ENCODE measurements at places on chromosomes 2 and 18.

- DNase-seq: no peak
Measured at GRCh38 chr2:109517118-109517889, 96.5 kb downstream of the SEPTIN10 start.

- no peak for DNase-seq
Measured at GRCh38 chr2:179741317-179741716, 120.1 kb downstream of the ZNF385B start.

DNA sequence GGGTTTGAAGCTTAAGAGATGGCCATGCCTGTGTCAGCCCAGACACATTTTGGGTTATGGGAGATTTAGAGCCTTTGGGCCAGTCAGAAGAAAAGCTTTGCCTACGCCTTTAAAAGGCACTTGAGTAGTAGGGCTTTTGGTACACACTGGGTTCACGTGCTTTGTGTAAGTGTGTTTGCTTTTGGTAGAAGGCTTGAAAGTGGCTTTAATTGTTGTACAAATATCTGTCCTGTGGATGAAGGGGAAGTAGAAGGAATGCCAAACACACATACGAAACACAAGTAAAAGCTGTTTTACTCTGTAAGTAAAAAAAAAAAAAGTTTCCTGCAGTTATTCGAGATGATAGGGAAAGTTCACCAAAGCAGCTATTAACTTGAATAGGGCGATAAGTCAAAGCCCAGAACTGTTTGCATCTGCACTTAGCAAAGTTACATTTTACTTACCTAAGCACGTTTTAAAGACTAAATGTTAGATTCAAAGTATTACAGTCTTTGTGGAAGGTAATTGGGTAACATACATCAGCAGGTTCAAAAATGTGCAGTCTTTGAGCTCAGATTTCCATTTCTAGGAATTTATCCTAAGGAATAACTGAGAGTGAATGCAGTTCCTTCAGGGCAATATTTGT is 75.4 kb downstream of the STK25 start:
- no peak for DNase-seq

DNA sequence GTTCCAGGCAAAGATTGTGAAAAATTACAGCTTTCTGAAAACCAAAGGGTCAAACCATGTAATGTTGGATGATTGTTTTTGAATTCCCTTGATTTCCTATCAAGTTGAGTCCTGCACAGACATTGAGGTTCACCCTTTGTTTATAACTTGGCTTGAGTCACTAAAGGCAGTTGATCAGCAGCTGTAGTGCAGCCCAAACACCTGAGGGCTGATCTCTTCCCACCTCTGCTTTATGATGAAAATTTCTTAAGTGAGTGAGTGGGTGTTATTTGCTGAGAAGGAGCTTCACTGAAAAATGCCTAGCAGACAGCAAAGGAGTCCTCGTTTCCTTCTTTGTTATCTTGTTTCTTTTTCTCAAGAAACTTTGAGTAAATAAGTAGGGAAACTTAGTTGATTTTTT is 31.9 kb upstream of the BMPR2 start:
- DNase-seq: no peak

DNA sequence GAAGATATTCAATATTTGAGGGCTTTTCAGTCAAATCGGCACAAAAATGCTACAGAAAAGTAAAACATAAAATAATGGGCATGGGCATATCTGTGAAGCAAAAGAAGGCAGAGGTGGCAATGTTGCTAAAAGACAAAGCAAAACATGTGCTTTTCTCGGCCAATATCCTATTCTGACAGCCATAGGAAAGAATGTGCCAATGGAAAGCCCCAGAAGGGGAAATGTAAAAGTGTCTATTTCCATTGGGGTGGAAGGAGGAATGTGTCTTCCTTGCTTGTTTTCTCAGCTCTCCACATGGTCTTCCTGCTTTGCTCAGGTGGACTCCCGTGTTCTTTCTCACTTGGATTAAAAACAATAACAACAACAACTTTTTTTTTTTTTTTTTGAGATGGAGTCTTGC is 13.7 kb upstream of the PER2 start:
- DNase-seq: no peak

- peak; percentile 83 for DNase-seq
Measured at GRCh38 chr2:202635428-202636212, 851 bp downstream of the FAM117B start.

DNA sequence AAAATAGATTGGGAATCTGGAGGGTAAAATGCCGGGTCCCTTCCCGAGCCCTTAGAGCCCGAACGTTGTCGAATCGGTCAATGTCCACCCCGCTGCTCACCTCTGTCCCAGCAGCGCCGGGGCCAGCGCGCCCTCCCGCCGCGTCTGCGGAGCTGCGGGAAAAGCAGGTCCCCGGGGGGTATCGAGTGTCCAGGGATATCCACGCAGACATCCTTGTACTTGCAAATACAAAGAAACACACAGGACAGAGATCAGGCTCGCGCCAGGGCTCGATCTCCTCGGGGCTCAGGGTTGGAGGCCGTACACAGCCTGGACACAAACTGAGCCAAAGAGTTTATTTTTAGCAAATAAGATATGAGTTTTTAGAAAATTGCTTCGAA is 2.3 kb upstream of the GATA6 start:
- DNase-seq: no peak

- no peak for DNase-seq
Measured at GRCh38 chr18:25875551-25876240, 214.7 kb downstream of the SS18 start.

GRCh38 chr2:177772529-177772928 is 300.0 kb downstream of the PDE11A start:
- DNase-seq: no peak

DNA sequence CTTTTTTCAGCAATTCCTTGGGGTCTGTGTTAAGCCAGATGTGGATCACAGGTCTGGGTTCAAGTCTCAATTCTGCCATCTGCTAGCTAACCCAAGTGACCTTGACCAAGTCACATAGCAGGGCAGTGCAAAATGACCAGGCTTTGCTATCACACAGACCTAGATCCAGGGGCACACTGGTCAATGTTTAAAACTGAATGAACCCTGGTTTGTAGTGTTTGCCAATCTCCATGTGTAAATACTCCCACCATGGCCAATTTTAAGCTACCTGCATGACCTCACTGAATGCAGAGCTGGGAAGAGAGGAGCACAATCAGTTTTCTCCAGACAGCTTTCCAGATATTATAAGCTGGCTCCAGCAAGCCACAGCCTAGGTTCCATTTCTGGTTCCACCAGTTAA is 142.9 kb downstream of the CHST9 start:
- DNase-seq: no peak

DNA sequence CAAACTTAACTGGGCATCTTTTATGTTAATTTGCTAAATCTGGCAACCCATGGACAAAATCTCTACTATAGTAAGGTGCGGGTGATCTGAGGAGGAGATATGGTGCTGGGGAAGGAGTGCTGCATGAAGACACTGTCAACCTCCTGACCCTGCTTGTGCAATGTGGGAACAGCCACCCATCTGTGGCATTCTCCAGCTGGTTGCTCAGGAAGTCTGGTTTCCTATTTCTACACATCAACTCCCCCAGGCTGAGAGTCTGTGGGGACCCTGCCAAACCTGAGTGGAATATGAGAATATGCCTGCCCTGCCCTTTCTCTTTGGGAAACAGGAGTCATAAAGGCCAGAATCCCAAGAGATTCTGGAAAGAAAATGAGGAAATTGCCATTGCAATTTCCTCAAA is 60.1 kb upstream of the PAX3 start:
- no peak for DNase-seq

DNA sequence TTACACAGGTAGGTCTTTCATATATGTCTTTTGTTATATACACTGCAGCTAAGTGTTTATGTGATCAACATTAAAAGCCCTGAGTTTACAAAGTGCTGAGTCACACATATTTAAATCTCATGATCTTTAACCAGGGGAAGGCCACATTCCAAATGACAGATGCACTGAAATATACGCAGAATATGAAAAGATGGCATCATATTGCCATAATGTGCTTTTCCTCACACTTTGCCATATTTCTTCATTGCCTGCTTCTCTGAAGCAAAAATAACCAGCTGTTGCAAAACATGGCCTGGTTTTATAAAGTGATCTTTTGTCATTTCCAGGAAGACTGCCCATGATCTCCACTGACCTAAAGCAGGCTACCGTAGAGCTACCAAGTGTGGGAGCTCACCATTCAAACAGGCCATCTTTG is 93.5 kb upstream of the MAPRE2 start:
- no peak for DNase-seq

- no peak for DNase-seq
Measured at GRCh38 chr2:44107086-44107740, 61.5 kb upstream of the PPM1B start.

DNA sequence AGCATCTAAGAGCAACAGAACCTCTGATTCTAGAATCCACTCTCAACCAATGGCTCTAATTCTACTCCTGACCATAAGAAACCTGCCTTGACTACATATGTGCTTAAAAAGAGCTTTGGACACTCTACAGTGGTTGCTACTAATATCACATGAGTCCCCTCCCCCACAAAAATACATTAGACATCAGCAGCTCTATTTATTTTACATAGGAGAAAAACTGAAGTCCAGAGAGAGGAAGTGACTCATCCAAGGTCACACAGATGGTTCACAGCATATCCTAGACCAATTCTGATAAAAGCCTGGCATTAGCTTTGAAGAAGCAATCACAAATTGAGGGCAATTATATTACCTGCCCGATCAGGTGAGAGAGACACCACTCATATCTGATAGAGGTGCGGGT is 49.8 kb downstream of the ALK start:
- DNase-seq: no peak

- no peak for DNase-seq
Measured at GRCh38 chr2:33219850-33220275, 256.6 kb upstream of the RASGRP3 start.

DNA sequence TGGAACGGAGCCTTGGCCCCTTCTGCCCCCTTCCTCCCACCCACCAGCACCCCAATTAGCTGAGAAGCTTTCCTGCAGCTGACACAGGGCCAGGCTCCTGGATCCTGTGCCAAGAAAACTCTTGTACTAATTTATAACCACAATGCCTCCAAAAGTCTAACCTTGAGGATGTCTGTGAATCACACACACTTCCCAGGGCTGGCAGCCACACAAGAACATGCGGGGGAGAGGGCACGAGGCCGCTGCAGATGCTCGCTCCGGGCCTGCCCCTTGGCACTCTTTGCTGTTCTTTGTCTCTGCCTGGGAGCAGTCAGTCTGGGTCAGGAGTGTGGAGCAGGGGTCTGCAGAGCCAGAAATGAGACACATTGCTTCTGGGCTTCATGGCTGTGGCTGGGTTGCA is 62.7 kb upstream of the KIF5C start:
- DNase-seq: no peak
